ENCODE measurements at places on chromosomes 11 and 22.

DNA sequence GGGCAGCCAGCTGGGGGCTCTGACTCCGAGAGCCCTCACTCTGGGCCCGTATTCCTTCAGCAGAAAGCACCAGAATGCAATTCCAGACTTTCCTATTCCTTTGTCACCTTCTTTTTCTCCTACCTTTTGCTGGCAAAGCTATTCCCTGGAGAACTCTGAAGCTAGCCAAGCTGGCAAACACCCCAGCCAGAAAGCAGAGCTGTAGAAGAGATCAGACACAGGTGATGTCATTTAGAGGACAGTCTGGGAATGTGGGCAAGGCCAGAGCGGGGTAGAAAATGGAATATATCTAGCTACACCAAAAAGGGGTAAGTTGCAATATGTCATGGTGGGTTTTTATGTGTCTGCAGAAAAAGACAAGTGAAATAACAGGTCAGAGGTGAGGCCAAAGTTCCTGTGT lies 205.1 kb downstream of the NXPE2 start:
- H3K27ac ChIP-seq, result no peak overlapping the region
- H3K36me3 ChIP-seq, result no peaks in the 10 kb centered on the region
- H3K4me1 ChIP-seq, result no peaks in the 10 kb centered on the region

- no peak overlapping the region for H3K4me3 ChIP-seq
- DNase-seq, result no peak
- H3K27ac ChIP-seq, result no peak overlapping the region
These were observed 20.1 kb downstream of the OVOL1 start for GRCh38 chr11:65806979-65807378.

GRCh38 chr11:134045799-134046635 lies 22.9 kb upstream of the JAM3 start:
- no peak overlapping the region for H3K27ac ChIP-seq
- H3K27me3 ChIP-seq, result no peaks in the 10 kb centered on the region
- H3K4me1 ChIP-seq, result peaks cover 8% of the 10 kb centered on the region
- no peaks in the 10 kb centered on the region for H3K36me3 ChIP-seq

- no peaks in the 10 kb centered on the region for H3K27me3 ChIP-seq
- no peak overlapping the region for H3K4me3 ChIP-seq
- peaks cover 3% of the 10 kb centered on the region for H3K4me1 ChIP-seq
- peaks cover 2% of the 10 kb centered on the region for H3K36me3 ChIP-seq
These were observed 2.2 kb downstream of the TMEM132A start for GRCh38 chr11:60926500-60926899.

DNA sequence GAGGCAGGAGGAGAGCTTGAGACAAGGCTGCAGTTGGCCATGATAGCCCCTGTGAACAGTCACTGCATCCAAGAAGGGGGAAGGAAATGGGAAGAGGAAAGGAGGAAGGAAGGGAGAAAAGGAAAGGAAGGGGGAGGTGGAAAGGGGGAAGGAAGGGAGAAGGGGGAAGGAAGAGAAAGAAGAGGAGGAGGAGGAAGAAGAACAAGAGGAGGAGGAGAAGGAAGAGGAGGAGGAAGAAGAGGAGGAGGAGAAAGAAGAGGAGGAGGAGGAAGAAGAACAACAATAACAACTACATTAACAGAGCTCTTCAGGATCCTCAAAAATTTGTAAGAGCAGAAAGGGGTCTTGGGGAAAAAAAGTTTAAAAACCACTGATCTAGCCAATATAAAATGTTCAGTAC lies 5.2 kb downstream of the RAB6A start:
- no peaks in the 10 kb centered on the region for H3K4me1 ChIP-seq
- no peak overlapping the region for H3K4me3 ChIP-seq
- H3K27ac ChIP-seq, result no peak overlapping the region
- H3K36me3 ChIP-seq, result no peaks in the 10 kb centered on the region

GRCh38 chr11:8206251-8207079 lies 37.6 kb upstream of the RIC3 start:
- no peak for DNase-seq
- H3K27ac ChIP-seq, result no peak overlapping the region
- H3K36me3 ChIP-seq, result no peaks in the 10 kb centered on the region
- H3K4me1 ChIP-seq, result no peaks in the 10 kb centered on the region
- H3K27me3 ChIP-seq, result no peaks in the 10 kb centered on the region
- no peak overlapping the region for H3K4me3 ChIP-seq

- no peaks in the 10 kb centered on the region for H3K27me3 ChIP-seq
- no peak for DNase-seq
- H3K4me3 ChIP-seq, result no peak overlapping the region
These were observed 332.4 kb downstream of the TBC1D22A start for GRCh38 chr22:47094861-47095330.

GRCh38 chr11:60858731-60859464 lies 3.1 kb upstream of the PTGDR2 start:
- no peak for DNase-seq
- H3K27ac ChIP-seq, result no peak overlapping the region
- no peaks in the 10 kb centered on the region for H3K4me1 ChIP-seq
- H3K4me3 ChIP-seq, result no peak overlapping the region
